Hematopoietic multipotent progenitor cell treated with erythropoietin and hydrocortisone succinate and interleukin-3 and kit ligand, for 8 days (in vitro differentiated cells): ENCODE measurements at places on chromosomes 3 and 15.

DNA sequence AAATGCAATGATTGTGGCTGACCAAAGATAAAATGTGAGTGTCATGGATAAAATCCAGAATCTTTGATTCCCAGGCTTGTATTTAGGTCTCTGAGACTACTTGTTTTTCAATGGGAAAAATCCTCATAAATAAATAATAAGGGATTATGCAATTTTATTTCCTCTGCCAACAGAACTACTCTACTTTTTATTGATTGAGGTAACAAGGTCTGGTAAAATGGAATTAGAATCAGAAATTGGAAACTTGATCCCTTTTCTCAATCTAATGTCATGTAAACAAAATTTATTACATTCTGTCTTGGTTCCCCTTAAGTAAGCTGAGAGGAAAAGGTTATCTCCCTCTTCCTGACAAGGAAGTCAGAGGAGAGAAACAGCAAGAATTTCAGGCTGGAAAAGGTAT, 48.3 kb upstream of the CCDC50 start:
- no peak for DNase-seq

DNA sequence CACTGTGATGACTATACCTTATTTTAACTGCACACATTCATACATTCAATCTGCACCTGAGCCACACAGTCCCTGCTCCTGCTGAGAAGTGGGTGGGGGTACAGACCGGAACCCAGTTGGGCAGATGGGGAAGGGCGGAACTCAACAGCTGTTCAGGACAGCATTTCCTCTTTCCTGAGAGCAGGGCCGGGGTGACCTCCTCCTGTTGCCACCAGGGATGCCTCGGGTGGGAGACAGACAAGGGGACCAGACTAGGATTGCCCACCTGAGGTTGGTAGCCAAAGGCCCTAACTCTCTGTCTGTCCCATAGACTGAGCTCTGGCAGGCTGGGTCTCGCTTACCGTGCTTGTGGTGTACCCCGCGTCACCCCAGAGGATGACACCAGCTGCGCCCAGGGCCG, 3.9 kb downstream of the HYAL2 start:
- DNase-seq: no peak

- no peak for DNase-seq
These were observed 49.4 kb downstream of the NFKBIZ start for GRCh38 chr3:101898752-101899169.

- DNase-seq: no peak
These were observed 87.7 kb upstream of the LIMD1 start for GRCh38 chr3:45506751-45507391.

DNA sequence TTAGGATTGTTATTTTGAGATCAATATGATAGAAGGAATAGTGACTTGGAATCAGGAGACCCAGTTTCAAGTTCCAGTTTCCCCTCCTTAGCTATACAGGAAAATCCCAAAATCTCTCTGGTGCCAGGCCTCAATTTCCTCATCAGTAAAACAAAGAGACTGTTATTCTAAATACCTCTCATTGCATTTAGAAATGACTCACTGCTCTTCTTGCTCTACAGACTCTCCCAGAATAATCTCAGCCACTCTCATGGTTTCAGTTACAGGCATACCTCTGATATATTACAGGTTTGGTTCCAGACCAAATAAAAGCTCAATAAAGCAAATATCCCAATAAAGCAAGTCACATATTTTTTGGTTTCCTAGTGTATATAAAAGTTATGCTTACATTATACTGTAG, 28.3 kb downstream of the IMPG2 start:
- DNase-seq: no peak

- no peak for DNase-seq
These were observed 49.3 kb downstream of the UACA start for GRCh38 chr15:70714015-70714414.

DNA sequence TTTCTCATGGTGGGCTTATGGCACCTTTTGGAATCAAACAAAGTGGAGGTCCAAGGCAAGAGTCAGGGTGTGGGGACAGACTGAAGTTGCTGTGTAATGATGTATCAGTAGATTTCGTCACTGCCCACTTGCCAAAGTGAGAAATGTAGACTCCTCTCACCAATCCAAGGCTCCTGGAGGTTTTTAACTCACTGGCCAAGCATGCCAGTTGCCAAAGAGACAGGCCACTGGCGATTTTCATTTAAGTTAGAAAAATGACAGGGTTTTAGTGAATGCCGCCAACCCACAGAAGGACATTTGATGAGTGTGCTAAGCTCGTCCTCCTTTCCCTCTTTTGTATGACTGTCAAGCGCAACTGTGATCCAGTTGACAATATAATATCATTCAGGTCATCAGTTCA, 209.2 kb downstream of the FEZF2 start:
- DNase-seq: no peak
